ENCODE measurements at places on chromosomes 5 and 9.

- DNase-seq = no peak
Measured at GRCh38 chr5:69526660-69527059, 33.3 kb upstream of the GTF2H2C start.

GRCh38 chr5:104267320-104268015, 704.9 kb upstream of the NUDT12 start:
- no peak for DNase-seq

GRCh38 chr9:95778957-95779356, 96.5 kb upstream of the ERCC6L2 start:
- DNase-seq = no peak

DNA sequence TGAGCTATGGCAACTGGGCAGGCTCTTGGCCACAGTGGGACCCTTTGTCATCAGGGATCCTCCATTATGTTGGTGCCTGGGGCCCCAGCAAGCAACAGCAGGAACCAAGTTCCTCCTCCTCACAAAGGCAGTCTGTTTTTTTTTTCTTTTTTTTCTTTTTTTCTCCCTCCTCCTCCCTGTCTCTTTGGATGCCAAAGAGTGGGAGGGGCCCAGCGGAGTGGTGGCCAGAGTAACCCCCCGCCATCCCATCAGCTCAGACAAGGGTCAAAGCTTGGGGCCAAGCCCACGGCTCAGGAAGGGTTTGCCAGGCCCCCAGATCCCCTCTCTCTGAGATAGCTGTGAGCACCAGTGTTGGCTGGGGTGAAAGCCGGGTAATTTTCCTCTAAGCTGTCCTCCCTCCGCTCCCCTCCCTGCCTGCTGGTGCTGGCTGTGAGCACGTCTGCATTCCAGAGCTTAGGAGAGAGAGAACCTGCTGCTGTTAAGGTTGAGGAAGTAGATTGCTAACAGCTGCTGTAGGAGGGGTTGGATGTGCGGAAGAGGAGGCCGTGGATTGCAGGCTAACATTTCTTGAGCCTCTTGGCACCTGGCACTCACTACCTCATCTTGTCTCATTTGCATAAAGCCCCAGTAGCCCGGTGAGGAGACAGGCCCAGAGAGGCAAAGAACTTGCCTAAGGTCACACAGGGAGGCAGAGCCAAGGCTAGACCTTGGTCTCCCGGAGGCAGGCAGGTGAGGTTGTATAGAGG, 21.2 kb downstream of the GSN start:
- no peak for DNase-seq

DNA sequence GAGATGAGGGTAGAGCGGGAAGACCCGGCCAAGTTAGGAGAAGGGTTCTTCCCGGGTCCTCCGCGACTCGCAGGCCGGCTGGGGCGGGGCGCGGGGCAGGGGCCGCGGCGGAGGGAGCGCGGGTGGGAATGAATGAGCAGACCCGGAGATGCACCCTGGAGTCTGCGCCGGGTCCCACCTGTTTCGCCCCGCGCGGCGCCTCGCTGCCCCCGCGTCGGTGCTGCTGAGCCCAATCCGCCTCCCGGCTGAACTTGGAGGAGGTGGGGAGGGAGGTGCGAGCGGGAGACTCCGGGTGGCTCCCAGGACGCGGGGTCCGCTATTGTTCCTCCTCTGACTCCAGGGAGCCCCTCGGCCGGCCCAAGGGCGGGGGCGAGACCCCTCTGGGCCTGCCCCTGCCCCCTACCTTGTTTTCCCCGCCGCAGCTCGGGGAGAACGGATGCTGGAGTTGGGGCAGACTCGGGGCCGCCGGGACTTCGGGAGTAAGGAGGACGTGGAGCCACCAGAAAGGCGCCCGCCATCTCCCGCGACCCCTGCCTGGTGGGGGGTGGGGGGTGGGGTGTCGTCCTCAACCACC, 659 bp downstream of the RAI14 start:
- no peak for DNase-seq

- DNase-seq = no peak
Measured at GRCh38 chr5:78783434-78784130, 135.0 kb upstream of the LHFPL2 start.

DNA sequence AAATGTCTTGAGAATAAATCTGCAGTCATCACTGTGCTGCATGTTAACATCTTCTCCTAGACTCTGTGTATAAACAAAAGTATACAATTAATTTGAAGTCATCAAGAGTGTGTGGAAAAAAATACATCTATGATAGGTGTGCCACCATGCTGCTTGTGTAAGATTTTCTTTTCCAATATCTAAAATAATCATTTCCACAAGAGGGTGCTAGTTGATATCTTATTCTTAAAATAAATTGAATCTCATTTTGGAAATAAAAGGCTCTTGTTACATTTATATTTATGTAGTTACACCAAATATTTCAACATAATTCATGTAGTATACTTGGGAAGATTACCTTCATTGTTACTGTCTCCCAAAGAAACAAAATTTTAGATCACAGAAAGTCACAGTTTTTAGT, 14.1 kb upstream of the MOCS2 start:
- no peak for DNase-seq

- no peak for DNase-seq
Measured at GRCh38 chr5:171397190-171397589, 9.5 kb downstream of the NPM1 start.

- DNase-seq = no peak
Measured at GRCh38 chr9:86983249-86983619, 35.9 kb upstream of the GAS1 start.

- DNase-seq = no peak
Measured at GRCh38 chr9:36802201-36802920, 229.7 kb downstream of the MELK start.

DNA sequence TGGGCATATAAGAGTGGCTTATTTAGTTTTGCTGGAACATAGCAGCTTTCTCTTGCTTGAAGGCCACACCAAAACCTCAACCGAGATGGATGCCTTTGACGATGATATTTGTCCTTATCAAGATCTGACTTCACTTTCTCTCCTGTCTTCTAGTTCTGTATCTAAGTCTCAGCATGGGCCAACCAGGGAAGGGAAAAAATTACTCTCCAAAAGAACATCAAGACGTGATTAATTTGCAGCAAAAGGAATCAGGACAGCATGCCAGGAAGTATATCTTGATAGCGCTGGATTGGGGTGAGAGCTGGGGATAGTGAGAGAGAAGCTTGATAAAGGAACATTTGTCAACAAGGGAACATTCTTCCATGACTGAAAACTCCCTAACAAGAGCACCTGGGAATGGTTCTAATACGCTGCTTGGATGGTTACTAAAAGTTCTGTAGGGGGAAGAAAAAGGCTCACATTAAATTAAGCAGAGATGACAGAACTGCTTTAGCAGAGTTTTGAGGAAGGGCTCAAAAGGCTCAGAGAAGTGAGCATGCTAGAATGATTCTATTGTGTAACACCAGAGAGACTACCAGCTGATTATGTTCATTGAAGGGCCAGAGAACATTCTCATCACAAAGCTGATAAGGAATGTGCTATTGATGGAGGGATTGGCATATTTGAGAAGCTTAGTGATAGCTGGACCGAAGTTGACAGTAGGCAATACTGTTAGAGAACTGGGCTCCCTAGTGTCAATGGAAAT, 21.6 kb upstream of the ANXA1 start:
- DNase-seq = no peak

DNA sequence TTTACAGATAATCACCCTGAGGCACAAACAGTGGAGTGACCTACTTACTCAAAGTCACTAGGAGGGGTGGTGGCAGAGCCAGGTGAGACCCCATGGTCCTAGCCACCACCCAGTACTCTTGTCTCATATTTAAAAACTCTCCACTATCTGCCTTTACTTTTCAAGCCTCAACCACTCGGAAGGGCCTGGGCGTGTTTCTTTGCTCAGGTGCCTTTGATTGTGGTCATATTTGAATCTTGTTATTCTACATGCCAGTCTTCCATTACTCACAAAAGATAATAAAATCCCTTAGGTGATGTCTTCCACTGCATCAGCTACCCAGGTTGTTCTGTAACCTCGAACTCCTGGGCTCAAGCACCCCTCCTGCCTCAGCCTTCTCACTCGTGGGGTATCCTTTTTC, 20.7 kb upstream of the TRIM36 start:
- DNase-seq = no peak

DNA sequence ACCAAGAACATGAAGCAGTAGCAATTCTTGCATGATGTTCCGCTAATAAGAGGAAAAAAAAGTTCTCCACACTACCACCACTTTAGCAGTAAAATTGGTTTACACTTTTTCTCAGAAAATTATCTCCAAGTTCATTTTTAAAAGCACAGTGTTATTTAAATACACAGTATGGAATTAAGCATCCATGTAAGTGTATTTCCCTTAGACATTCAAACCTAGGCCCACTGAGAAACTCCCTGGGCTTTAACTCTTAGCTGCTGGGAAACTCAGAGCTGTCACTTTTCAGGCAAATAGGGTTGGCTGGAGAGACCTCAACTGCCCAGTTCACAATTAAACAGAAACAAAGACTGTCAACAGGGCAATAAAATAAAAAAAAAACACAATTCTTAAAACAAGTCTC, 2.7 kb downstream of the GNAQ start:
- DNase-seq = no peak

DNA sequence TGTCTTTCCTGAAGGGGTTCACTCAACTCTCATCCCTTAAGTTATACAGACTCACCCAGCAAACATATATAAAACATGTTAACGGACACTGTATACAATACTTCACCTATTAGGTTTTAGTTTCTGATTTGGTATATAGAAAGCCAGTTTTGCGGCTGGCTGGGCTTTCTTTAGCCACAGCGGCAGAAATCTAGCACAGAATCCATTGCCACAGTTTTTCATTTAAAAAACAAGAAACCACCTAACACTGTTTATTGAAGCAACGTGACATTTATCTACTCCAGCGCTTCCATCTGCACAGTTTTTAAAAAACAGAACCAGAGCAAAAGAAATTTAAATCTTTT, 67.3 kb downstream of the SNX30 start:
- DNase-seq = no peak

- no peak for DNase-seq
Measured at GRCh38 chr9:15307523-15307841, 466 bp upstream of the TTC39B start.

- DNase-seq = no peak
Measured at GRCh38 chr5:164053123-164053522, 547.7 kb downstream of the MAT2B start.

DNA sequence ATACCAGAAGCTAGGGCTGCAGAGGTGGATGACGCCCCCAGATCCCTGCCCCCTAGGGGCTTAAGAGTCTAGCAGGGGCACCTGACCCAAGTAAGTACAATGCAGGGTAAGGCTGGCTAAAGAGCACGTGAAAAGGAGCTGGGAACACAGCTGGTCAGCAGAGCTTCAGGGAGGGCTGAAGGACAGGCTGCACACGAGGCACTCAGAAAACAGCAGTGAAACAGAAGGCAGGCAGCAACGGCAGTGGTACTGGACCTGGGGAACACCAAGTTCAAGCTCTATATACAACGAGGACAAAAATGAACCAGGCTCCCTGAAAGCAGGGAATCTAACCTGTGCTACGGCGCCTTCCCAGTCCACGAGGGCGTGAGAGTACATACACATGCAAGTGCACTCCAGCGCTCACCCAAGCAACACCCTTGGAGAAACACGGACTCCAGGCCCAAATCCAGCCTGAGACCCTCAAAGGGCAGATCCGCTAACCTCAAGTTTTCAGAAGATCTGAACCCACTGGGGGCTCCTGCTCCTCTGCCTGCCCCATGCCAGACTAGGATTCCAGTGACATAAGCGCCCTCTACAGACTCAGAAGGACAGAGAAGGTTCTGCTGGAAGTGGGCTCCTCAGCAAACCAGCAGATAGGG, 57.4 kb downstream of the PSMB7 start:
- DNase-seq = no peak

DNA sequence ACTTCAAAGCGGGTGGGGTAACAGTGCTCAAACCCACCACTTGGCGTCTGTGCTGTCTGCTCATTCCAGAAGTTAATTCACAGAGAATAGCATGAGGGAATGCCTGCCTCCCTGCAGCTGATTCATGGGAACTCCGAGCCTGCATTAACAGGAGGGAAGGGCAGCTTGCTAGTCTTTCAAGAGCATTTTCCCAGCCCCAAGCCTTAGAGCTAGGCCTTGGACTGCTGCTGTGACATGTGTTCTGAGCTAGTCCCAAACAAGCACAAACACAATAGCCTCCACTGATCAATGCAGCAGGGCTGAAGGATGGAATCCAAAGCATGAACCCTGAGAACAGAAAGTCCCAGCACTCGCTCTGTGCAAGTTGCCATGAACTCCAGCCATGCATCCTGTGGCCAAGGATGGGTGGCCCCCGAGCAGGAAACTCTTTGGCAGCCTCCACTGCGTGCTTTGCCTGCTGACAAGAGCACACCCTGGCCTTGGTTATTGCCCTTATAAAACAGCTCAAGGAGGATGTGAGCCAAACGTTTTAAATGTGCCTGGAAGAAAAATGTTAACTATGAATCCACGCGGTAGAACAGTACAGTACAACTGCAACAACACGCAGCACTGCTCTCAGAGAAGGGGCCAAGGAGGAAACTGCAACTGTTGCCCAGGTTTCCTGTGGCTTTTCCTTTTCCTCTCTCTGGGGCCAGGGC, 653.1 kb upstream of the KLF4 start:
- DNase-seq = no peak

GRCh38 chr9:127644146-127644827, 32.2 kb downstream of the STXBP1 start:
- no peak for DNase-seq

DNA sequence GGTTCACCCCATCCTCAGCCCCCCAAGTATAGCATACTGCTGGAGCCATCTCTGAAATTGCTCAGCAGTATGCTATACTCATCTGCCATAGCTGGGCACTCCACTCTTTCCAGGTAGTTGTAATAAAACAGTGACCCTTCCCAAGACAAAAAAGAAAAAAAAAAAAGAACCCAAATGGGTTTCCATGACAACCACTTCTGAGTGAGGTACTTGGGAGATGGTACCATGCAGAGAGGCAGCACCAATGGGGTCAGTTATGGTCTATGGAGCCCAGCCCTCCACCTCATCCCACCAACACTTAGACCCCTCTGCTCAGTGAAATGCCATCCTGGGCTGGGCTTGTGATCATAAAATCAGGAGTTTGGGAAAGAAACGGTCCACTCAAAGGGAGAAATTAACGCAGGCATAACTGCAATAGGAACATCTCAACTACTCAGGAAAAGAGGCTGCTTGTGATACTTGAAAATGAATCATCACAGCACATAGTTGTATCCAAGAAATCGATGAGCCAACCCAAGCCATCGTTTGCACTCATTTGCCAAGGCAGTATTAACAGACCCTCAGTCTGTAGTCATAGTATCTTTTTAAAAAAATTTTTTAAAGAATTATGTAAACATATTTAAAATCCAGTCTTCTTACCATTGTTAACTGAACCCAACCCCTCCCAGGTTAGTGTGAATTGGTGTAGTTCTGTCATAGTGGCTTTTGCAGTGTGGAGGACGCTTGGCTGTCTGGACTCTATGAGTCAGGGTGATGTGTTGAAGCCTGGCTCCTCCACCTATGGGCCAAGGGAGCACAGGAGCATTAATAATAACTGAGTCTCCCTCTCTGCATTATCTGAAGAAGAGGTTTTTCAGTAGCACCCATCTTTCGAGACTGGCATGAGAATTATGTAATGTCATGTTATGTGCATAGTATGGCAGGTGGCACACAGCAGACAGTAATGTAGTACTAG, 402.7 kb downstream of the SPOCK1 start:
- DNase-seq = no peak

- DNase-seq = no peak
Measured at GRCh38 chr5:55231029-55231918, 2.1 kb downstream of the CCNO start.

- DNase-seq = no peak
Measured at GRCh38 chr5:31847354-31847753, 208.4 kb downstream of the PDZD2 start.

- no peak for DNase-seq
Measured at GRCh38 chr5:117792476-117792875, 1195.9 kb downstream of the DTWD2 start.

Measured in SIG-M5 (cell line).